ENCODE measurements at places on chromosomes 13 and 19.

GRCh38 chr19:12664406-12665280 lies 1.9 kb downstream of the MAN2B1 start:
- DNase-seq = no peak

- DNase-seq = no peak
These were observed 169.9 kb downstream of the USP12 start for GRCh38 chr13:27001705-27002104.

DNA sequence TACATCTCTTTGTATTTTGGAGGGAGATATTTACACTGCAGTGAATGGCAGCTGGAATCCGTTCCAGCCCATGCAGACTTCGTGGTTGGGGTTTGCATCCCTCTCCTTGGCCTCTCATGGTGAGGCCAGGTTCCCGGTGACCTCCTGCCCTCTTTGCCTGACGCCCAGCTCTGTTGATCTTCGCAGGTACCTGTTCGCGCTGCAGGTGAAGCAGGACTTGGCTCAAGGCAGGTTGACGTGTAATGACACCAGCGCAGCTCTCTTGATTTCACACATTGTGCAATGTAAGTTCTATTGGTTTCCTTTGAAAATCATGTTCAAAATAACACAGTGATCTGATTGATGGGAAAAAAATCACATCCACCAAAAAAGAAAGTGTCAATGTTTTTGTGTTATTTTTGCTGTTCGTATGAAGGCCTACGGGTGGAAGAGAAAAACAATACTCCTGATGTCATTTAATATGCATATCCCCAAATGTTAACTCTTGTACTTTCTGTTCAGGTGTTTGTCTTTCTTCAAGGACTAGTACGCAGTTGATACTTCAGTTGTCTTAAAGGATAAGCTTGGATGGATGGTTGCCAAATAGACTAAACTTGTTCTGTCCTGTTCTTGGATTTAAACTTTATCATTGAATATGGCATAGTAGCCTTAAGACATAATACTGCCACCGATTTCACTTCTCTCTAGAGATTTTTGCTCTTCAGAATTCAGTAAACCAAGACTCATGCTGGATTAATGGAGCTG lies 199.1 kb downstream of the STK24 start:
- DNase-seq = no peak

DNA sequence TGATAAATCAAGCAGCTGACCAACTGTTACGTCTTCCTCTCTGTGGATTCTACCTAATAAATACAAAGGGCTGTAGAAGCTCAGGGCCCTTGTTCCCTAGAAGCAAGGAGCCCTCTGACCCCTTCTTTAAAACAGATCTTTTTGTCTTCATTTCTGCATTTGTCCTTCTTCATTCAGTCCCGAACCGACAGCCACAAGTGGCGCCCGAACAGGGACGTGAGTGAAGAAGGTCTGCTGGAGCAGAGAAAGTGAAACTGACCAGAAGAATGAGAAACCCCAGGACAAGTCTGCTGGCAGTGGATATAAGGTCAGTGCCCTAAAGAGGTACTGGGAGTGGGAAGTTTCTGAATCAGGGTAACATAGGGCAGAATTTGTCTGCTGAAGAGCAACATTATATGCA lies 13.1 kb downstream of the ZNF773 start:
- no peak for DNase-seq

- DNase-seq = no peak
These were observed 20.2 kb downstream of the EPSTI1 start for GRCh38 chr13:42971691-42972347.

GRCh38 chr19:14954071-14954655 lies 12.9 kb downstream of the OR7C2 start:
- DNase-seq = no peak

DNA sequence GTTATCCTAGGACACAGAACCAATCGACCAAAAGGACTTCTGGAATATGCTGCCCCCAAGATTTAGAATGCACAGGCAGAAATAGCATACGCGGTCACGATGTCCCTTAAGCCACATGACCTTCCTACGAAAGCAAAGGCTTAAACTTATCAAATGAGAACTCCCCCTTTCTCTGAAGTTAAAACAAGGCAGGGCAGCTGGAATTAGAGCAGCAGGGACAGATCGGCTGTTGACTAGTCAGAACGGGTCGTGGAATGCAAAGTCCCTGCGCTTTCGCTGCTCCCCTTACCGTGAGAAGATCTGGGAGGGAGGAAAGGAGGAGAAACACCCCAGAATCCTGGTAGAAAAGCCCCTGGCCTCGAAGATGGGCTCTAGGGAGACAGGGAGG lies 799 bp upstream of the USPL1 start:
- peak; percentile 72 for DNase-seq

DNA sequence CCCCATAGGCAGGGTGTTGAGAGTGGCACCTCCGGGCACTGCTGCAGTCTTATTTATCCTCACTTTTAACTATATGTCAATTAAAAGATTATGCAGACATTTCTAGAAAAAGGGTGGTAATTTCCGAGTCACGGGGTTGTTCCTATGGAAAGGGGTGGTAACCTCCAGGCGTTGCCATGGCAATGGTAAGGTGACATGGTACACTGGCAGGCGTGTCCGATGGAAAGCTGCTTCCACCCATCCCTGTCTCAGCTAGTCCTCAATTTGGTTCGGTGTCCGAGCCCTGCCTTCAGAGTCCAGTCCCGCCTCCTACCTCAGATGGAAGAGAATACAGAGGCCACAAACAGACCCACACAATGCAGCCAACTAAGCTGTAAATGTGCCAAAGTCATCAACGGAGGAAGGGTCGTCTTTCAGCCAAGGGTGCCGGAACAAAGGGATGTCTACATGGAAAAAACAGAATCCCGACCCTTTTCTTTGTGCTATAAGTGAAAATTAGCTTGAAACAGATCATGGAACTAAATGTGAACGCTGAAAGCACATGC lies 72.6 kb upstream of the C13orf46 start:
- no peak for DNase-seq

GRCh38 chr13:37886879-37887278 lies 17.3 kb upstream of the TRPC4 start:
- DNase-seq = no peak

- DNase-seq = no peak
These were observed 46.4 kb downstream of the RUBCNL start for GRCh38 chr13:46340631-46341111.

DNA sequence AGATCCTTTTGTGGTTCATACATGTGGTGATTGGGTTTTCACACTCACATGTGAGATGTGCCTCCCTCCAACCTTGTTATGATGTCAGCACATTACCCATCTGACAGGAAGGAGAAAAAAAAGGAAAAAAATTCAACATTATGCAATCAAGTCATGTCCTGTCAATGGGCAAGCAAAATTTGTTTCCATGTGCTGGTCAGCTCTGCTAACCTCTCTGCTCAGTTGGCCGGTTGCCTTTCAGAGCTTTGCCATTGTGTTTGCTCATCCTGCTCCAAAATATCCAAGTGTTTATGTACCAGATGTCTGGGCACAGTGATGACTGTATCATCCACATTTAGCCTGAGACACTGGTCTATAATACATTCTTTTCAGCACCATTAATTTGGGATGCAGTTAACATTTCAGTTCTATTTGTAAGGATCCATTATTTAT lies 27.0 kb upstream of the METTL21C start:
- no peak for DNase-seq

- DNase-seq = peak; percentile 63
These were observed 12.3 kb upstream of the CADM4 start for GRCh38 chr19:43651758-43652545.

DNA sequence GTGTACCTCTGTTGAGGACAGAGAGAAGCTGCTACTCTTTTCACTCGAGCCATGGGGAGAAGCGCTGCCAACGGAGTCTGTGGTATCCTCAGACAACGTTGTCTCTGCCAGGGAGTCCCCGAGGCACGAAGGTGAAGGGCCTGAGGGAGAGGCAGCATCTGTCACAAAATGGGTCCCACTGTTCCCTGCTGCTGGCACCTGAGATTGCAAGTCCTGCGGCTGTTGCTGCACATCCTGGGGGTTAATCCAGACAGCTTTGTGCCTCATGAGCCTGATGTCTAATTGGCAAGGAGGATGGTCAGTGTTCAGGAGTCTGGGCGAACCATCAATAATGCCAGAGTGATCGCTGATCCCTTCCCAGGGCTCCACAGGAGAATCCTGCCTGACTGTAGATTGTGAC lies 15.0 kb downstream of the RUBCNL start:
- DNase-seq = no peak

DNA sequence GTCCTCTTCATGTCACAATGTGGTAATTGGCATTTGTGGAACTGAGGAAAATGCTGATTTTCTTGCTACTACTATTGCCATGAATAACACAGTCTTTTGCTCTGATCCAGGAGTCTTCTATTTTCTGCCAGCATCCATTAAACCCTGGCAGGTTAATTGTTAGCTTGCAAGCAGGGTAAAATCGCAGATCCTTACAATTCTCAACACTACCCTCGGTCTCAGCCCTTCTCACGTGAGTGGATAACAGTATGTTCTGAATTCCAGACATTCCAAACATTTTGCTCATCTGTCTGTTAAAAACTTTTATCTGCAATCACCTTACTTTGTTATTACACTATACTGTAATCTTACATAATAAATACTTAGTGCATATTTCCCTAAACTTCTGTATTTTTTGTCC lies 251.3 kb upstream of the ATXN8OS start:
- no peak for DNase-seq

GRCh38 chr13:93412676-93413075 lies 186.1 kb downstream of the GPC6 start:
- no peak for DNase-seq

DNA sequence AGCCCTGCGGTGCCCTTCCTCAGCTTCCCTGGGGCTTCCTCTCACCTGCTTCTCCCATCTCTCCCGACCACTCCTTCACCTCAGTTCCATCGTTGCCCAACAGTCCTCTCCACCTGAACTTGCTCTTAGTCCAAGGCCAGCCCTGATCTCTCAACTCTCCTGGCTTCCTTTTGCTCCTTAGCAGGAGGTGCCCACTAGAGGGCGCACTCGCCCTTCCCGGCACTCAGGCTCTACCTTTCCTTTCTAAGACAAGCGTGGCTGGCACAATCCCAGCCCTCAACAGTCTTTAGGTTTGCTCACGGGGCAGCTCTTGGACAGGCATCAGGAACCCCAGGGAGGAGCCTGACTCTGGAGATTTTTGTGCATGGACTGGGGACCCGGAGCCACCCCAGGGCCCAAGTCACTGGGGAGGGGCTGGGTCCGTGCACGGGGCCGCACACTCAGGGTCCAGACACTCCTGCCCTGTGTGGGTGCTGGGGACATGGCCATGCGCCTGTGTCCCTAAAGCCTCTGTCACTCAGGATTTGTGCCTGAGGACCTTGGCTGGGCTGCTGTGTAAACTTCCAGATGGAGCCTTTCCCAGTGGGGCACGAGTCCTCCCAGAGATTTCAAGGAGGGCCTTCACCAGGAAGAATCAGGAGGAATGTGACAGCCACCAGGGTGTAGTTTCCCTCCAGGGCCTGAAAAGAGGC lies 12.1 kb upstream of the CEACAM8 start:
- DNase-seq = peak; percentile 46

GRCh38 chr13:76861859-76862258 lies 24.3 kb downstream of the KCTD12 start:
- DNase-seq = no peak

DNA sequence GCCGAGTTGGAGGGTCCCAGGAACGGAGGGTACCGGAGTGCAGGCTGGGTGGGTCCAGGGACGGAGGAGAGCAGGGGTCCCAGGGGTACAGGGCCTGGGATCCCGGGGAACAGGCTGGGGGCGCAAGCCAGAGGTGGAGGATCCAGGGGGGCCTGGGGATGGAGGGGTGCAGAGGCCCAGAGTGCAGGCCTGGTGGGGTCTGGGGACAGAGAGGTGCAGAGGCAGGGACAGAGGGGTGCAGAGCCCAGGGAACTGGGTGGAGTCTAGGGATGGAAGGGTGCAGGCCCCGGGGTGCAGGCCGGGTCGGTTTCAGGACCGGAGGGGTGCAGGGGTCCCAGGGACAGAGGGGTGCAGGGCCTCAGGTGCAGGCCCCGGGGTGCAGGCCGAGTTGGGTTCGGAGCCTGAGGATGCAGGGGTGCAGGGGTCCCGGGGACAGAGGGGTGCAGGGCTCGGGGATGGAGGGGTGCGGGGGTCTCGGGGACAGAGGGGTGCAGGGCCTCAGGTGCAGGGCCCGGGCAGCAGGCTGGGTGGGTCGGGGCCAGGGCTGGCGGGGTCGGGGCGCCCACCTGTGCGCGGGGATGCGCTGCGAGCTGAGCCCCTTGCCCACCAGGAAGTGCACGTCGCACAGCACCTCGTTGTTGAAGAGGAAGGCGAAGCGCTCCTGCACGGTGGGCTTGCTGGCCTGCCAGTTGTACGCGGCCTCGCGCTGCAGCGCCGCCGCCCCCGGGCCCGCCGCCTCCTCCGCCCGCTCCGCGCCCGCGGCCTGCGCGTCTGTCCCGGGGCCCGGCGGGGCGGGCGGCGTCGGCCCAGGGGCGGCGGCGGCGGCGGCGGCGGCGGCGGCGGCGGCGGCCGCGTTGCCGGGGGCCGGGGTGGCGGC lies 545 bp downstream of the BTBD2 start:
- peak; percentile 7 for DNase-seq

DNA sequence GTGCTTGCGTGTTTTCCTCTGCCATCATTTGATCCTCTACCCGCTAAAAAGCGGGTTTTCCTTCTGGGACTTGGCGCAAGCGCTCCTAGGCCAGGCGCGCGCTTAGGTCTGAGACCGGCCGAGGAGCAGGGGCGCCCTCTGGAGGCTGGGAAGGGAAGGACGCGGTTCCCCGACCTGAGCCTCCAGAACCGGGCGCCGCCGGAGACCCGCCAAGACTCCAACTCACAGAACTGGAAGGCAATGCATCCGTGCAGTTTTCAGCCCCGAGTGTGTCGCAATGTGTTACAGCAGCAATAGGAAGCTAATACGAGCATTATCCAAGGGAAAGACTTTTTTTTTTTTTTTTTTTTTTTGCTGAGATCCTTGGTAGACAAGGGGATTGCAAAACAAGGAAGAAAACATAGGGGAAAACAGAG lies 190.9 kb downstream of the COL4A1 start:
- peak; percentile 53 for DNase-seq

GRCh38 chr19:15072930-15073647 lies 8.9 kb upstream of the OR1I1 start:
- DNase-seq = no peak

DNA sequence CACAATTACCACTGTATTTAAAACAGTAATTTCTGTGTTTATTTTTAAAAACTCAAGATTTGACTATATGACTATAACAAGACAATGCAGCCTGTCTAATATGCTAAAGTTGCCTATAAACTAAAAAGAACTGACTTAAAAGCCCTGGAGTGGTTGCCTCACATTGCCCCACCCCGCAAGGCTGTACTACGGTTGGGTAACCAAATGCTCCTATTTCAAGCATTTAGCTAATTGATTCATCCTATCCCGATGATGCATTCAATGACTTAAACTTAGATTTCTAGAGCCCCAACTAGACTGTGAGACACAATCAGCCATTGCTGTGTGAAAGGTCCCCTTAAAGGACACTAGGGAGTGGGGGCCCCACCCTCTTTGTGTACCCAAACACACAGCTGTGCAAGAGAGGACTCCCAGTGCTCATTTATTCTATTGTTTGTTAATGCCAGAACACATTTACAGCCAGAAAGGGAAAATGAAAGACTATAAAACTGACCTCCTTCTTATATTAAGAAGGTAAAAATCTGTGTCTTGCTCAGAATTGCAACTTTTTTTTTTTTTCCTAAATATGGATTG lies 66.9 kb downstream of the MIPEP start:
- DNase-seq = no peak

Data from Kasumi-1 (cell line).